NCI-H1105 (cell line): ENCODE measurements at places on chromosomes 12 and 14.

GRCh38 chr12:15334225-15334624 lies 11.9 kb downstream of the PTPRO start:
- no peak for DNase-seq

DNA sequence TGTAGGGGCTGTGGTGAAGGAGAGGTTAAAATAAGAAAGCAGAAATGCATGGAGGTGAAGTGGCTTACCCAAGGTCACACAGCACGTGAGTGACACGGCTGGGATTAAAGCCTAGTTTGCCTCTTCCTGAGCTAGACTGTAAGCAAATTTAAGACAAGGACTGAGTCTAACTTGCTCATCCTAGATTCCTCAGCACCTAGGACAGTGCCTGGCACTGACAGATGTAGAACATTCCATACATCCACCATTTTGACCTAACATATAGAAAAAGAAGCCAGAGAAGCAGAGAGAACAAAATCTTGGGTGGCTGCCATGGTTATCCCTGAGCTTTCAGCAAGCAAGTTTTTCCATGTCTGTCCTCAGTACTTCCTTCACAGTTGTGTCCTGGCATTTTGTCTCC lies 110.5 kb downstream of the PAH start:
- DNase-seq = no peak

DNA sequence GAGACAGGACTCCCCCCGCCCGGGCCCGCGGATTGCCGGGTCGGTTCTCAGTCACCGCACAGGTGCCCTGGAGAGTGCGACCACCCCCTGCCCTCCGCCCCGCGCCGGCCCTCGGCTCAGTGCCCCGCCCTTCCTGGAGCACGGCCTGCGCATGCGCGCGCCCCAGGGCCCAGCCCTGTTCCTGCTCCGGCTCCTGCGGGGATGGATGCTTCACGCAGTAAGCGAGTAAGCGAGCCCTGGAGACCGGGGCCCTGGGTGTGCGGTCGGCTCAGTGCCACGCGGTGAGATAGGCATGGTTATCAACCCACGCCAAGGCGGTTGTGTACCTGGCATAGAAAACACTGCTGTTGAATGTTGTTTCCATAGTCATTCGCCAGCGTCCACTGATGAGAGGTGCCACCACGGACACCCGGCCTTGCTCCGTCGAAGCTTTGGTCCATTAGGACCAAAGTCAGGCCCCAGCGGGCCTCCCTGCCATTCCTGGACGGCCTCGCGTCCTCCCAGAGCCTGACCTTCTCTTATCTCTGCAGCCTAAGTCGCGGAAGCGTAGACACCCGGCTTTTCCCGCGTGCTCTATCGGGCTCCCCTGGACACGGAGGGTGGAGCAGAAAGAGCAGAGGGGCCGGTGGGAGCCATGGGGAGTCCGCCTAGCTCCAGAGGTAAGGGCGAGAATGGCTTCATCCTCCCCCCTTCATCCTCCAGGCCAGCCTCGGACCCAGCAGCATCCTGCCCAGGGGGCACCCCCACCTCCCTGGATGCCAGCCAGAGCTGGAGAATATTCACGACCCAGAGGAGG lies 90.6 kb downstream of the PAPOLA start:
- no peak for DNase-seq

- DNase-seq = no peak
These were observed 413.0 kb downstream of the AEBP2 start for GRCh38 chr12:19852100-19852855.

GRCh38 chr14:71742485-71742884 lies 189.7 kb upstream of the RGS6 start:
- no peak for DNase-seq
